ENCODE measurements at places on chromosomes 1 and 21.

- DNase-seq = no peak
Observed at GRCh38 chr1:87394513-87394912, 65.8 kb downstream of the LMO4 start.

DNA sequence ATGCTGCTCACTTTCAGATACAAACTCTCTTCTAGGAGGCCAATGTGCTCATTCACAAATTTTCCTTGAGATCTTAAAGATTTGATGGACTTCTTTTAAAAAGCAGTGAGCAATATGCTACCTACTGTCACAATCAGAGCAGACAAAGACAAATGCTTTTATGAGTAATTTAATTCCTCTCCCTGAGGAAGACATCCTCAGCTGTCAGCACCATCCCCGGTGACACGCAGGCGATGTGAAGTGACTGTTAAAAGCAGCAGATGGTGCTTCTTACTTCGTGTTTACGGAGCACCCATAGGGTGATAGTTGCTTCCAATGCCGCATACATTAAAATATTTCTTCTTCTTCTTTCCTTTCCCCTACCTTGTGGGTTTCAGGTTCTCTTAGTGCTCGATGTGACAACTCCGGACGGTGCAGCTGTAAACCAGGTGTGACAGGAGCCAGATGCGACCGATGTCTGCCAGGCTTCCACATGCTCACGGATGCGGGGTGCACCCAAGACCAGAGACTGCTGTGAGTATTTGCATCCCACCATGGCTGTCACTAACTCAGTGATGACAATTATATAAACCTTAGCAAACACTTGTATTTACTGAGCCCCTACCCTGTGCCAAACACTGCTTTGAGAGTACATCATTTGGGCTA, 29.1 kb downstream of the LAMC2 start:
- DNase-seq = no peak

GRCh38 chr1:59026472-59026948, 242.7 kb upstream of the JUN start:
- DNase-seq = no peak

- DNase-seq = no peak
Observed at GRCh38 chr1:97461782-97462181, 459.1 kb downstream of the DPYD start.

DNA sequence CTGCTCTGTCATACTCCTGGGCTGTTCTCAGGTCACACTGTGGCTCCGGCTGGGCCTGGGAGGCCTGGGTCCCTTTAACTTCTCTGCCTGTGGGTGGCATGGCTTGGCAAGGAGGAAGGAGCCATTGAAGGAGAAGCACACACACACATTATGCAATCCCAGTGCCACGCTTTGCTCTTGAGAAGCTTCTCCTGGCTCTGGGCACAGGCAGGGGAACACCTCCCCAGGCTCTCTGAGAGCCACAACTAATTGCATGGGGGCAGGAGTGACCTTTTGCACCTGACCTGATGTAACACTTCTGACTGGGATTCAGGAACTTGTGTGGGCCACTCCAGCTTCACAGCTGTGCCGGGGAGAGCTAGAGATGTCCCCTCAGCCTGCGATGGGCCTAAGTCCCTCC, 23.1 kb downstream of the LGR6 start:
- no peak for DNase-seq

- no peak for DNase-seq
Observed at GRCh38 chr21:37829447-37829846, 86.8 kb downstream of the KCNJ6 start.

- DNase-seq = no peak
Observed at GRCh38 chr1:212432272-212432660, 454 bp upstream of the NENF start.

DNA sequence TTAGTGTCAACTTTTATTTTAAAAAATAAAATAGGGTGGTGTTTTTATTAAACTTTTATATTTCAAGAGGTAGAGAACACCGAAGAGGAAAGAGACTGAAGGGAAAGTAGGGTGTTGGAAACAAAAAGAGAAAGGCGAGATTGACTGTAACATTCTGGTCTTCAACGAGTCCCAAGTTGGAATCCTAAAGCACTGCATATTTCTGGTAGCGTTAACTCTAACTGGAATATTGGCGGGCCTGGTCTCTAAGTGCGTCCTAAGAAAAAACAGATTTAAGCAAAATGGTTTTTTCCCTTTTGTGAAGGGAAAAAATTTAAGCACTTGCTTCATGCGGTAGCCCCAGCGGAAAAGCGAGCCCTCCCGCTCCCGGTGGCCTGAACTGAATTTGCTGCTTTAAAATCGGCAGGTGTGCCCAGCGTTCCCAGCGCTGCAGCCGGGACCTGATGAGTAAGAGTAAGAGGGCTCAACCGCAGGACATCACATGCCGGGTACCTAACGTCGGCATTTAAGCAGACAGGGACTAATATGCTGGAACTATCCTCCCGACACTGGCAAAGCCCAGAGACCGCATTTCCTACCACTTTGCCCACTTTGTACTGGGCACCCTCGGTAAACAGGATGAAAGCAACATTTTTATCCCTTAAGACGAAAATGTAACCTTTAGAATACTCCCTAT, 30.5 kb upstream of the NFIA start:
- no peak for DNase-seq

- no peak for DNase-seq
Observed at GRCh38 chr1:117710710-117711109, 104.9 kb downstream of the TENT5C start.
